ENCODE measurements at places on chromosomes 2 and 18.

DNA sequence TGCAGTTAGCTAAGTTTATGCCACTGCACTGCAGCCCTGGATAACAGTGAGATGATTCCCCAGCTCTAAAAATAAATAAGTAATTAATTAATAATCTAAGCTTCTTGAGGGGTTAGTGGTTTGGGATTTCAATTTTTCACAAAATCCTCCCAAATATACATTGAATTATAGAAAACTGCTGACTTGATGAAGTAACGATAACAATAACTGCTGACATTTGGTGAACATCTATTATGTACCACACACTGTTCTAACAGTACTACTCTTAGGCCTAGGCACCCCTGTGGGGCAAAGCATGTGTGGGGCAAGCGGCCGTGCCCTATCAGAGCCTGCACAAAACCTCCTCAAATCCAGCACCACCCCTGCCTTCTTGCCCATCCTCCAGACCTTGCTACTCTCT is 245.8 kb upstream of the EPHA4 start:
- DNase-seq: no peak

DNA sequence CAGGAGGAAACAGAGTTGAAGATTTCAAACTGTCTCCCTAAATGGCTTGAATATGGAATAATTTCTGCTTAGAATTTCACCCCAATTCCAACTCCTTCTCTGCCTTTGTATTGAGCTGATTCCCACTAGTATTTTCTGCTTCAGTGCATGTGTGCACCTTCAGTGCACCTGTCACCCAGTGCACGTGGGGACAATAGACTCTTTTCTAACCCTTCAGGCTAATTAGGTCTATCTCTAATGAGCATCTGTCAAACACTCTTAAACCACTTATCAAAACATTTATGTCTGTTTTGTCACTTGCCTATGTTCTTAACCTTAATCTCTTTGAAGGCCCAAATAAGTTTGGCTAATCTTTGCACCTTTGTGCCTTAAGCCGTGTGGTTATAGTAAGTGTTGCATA is 232.0 kb upstream of the NETO1 start:
- no peak for DNase-seq

GRCh38 chr18:8351161-8351560 is 258.1 kb upstream of the RAB12 start:
- no peak for DNase-seq

DNA sequence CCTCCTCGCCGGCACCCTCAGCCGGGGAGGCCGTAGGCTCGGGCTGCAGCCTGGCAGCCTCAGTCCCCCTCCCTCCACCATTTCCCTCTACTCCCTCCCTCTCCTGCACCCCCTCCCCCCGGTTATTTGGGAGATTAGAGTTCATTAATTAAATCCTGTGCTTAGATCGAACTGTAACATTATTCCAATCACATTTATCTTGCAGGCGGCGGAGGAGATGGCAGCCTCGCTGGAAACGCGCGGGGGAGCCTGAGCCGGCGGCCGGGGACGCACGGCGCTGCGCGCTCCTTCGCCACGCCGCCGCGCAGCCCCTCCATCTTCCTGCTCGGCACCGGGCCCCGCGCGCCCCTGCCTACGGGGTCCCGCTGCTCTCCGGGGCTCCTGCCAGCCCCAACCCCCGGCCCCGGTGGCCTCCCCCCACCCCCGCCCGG is at the start of gene ST8SIA3:
TSS of gene ST8SIA3 (plus strand) at position 287 of the 431 bp plus-strand sequence. CDS start 290 bp downstream, outside the sequence.
- peak; percentile 88 for DNase-seq

DNA sequence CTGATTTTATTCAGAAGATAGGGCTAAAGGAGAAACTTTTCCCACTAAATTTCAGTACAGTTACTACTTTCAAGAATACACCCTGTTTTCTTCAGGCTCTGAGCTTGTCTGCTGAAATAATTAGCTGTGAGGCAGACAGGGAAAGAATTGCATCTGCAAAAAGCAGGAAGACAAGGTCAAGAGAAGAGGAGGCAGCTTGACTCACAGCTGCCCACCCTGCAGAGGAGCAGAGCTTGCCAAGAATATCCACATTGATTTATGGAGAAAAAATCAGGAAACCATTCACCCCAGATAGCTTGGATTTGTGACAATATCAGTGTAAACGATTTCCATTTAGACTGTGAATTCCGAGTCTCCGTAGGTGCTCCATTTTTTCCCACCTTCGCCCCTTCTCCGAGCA is 49.0 kb downstream of the ACTR2 start:
- DNase-seq: no peak

DNA sequence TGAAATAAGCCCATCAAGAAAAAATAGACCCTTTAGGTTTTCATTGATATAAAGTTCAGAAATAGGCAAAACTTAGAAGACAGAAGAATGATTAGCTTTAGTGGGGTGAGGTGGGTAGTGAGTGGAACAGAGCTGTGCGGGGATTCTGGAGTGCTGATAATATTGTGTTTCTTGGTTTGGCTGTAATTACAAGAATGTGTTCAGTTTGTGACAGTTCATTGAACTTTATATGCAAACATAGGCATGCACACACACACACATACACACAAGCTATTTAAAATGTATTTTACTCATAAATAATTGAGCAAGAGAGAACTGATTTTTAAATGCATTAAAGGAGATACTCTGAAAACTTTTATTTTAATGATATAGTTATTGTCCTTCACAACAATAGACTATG is 17.1 kb downstream of the ARHGAP15 start:
- DNase-seq: no peak

DNA sequence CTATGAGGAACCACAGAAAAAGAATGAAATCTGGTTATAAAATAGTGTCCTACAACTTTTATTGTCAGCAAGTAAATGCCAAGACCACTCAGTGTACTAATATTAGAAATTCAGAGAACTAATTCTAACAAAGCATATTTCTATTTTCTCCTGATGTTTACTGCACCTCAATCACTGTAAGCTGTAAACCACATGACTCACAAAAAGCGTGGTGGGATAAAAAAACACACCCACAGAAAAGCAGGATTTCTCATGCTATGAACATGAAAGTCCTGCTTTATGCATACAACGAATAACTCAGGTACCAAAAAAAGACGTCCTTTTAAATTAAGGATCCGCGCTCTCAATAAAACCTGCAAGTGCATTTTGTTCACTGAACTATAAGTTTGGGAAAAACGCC is 797 bp downstream of the TXNL4A start:
- DNase-seq: no peak

Data from posterior cingulate gyrus (tissue), 11 donors.